ENCODE measurements at places on chromosomes 2 and 18. TPM values are rescaled to one million over a fixed set of nuclear protein-coding genes. Genes with fewer than 3 reads are reported as not detected.
A peak's percentile ranks its signal among the peaks of the same experiment; 100 is the strongest.

- H3K36me3 ChIP-seq, result no peaks in the 10 kb centered on the region
- no peaks in the 10 kb centered on the region for H3K27me3 ChIP-seq
- peak overlapping the region; percentile 80 for H3K27ac ChIP-seq
- DNase-seq, result no peak
- H3K4me1 ChIP-seq, result peaks cover 27% of the 10 kb centered on the region
Observed at GRCh38 chr18:77161383-77161782, 28.8 kb upstream of the MBP start.

GRCh38 chr18:48040457-48041110 lies 110.1 kb upstream of the SMAD2 start:
- no peak overlapping the region for H3K27ac ChIP-seq
- peaks cover 5% of the 10 kb centered on the region for H3K27me3 ChIP-seq
- DNase-seq, result no peak
- no peaks in the 10 kb centered on the region for H3K36me3 ChIP-seq
- no peaks in the 10 kb centered on the region for H3K4me1 ChIP-seq
- H3K4me3 ChIP-seq, result no peak overlapping the region

The SERPINB3 gene
- polyA plus RNA-seq, result 3.8 TPM

DNA sequence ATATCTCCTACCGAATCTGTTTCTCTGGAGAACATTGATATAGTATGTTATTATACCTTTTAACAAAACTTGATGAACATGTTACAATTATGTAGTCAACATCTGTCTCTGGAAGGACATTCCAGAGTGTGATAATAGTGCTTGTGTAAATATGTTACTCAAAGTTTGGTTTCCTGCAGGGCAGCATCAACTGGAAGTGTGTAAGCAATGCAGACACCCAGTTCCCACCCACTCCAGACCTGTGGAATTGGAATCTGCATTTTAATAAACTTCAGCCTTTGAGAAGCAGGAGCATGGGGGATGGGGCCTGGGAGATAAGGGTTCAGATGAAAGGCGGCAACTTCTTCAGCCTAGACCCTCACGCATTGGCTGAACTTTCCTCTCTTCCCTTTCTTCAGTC lies 398.9 kb downstream of the RND3 start:
- H3K27ac ChIP-seq, result no peak overlapping the region
- H3K27me3 ChIP-seq, result no peaks in the 10 kb centered on the region

GRCh38 chr2:42638080-42638784 lies 69.8 kb downstream of the MTA3 start:
- H3K36me3 ChIP-seq, result no peaks in the 10 kb centered on the region
- H3K4me3 ChIP-seq, result no peak overlapping the region
- DNase-seq, result no peak
- no peaks in the 10 kb centered on the region for H3K4me1 ChIP-seq
- no peaks in the 10 kb centered on the region for H3K27me3 ChIP-seq
- no peak overlapping the region for H3K27ac ChIP-seq

DNA sequence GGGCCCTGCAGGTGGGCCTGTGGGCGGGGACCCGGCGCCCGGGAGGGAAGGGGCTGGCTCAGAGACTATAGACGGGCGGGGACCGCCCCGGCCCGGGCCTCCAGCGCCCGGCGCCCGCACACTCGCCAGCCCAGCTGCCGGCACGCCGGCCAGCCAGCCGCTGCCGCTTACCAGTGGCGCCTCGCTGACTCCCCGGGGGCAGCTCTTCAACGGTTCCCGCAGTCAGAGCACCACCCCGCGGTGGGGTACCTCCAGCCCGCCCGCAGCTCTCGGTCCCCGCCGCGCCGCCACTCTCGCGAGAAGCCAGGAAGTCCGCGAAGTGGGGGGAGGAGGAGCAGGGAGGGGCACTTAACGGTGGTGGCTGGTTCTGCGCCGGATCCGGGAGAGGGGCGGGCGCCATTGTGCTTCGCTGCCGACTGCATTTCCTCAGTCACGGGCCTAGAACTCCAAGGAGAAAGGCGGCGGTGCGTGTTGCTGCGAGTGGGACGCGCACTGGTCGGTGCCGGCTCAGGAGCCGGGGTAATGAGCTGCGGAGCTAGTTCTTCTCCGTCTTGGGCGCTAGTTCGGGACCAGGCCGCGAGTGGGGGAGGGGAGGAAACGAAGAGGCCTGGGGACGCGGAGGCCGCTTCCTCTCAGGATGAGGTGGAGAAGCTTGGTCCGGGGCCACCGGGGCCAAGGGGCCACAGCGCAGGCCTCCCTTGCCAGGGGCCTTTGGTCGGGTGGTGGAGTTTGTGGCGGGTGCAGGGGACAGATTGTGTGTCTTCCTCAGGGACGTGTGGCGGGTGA lies at the start of gene MARCHF7:
MARCHF7 (plus strand) TSS at position 364 of the 786 bp plus-strand sequence. CDS start 16,517 bp downstream, outside the sequence.
- H3K27me3 ChIP-seq, result no peaks in the 10 kb centered on the region
- DNase-seq, result no peak
- H3K36me3 ChIP-seq, result peaks cover 2% of the 10 kb centered on the region

DNA sequence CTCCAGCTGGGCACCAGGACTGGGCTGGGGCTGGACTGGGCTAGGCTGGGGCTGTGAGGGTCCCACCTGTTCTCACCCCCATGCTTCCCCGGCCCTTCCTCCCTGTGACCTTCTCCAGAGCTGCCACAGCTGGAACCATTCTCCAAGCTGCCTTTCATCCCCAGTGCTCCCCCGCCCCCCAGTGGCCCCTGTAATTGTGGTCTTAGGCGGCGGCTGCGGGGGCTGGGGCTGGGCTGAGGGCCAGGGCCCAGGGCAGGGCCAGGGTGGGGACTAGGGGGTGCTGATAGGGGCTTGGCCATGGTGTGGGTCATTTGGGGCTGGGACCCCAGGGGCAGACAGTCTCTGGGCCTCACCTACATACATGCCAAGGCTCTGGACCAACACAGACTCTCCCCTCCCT lies 2.8 kb upstream of the WNT10A start:
- no peak overlapping the region for H3K27ac ChIP-seq
- no peak for DNase-seq
- H3K4me3 ChIP-seq, result no peak overlapping the region
- H3K4me1 ChIP-seq, result peaks cover 30% of the 10 kb centered on the region

- no peak overlapping the region for H3K4me3 ChIP-seq
- H3K36me3 ChIP-seq, result no peaks in the 10 kb centered on the region
- H3K27ac ChIP-seq, result no peak overlapping the region
Observed at GRCh38 chr2:8487461-8487932, 194.4 kb upstream of the ID2 start.

DNA sequence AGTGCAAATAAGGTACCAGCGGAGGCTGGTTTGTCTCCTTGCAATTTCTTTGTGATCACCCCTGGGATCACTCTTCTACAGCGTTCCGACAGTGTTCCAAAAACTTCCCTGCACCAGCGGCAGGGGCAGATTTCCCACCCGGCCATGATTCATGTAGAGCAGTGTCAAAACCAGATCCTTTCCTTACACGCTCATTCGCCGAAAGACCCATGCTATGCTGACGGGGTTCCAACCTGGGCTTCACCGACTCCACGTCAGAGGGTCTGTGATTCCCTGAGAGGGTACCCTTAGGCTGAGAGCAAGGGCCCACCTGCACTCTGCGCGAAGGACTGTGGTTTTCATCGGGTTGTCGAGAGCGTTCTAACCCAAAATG lies 423 bp upstream of the TTC27 start:
- no peak for DNase-seq
- H3K4me3 ChIP-seq, result peak overlapping the region; percentile 84
- H3K27ac ChIP-seq, result peak overlapping the region; percentile 88
- peaks cover 5% of the 10 kb centered on the region for H3K36me3 ChIP-seq
- H3K4me1 ChIP-seq, result peaks cover 8% of the 10 kb centered on the region
- H3K27me3 ChIP-seq, result no peaks in the 10 kb centered on the region

GRCh38 chr2:18932853-18933252 lies 343.5 kb upstream of the NT5C1B start:
- no peaks in the 10 kb centered on the region for H3K36me3 ChIP-seq
- no peak overlapping the region for H3K4me3 ChIP-seq
- DNase-seq, result no peak
- no peaks in the 10 kb centered on the region for H3K4me1 ChIP-seq
- no peak overlapping the region for H3K27ac ChIP-seq

DNA sequence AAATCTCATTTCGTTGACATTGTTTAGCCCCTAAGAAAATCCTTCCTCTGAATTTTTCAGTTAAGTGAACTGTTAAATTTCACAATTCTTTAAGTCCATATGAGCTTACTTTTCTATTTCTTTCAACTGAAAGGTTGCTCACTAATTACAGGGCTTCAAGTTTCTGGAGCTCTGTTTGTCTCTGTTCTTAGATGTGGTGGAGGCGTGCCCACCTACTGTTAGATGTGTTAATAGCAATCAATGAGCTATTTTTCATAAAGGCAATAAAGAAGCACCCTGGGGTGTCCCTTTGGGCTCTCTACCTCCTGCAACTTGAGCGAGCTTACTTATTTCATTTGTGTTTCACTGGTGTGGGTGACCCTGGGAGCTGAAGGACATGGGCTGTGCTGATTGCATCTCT lies 25.0 kb downstream of the CREG2 start:
- H3K27ac ChIP-seq, result no peak overlapping the region
- peaks cover 31% of the 10 kb centered on the region for H3K4me1 ChIP-seq
- H3K27me3 ChIP-seq, result no peaks in the 10 kb centered on the region
- H3K36me3 ChIP-seq, result no peaks in the 10 kb centered on the region
- H3K4me3 ChIP-seq, result no peak overlapping the region

DNA sequence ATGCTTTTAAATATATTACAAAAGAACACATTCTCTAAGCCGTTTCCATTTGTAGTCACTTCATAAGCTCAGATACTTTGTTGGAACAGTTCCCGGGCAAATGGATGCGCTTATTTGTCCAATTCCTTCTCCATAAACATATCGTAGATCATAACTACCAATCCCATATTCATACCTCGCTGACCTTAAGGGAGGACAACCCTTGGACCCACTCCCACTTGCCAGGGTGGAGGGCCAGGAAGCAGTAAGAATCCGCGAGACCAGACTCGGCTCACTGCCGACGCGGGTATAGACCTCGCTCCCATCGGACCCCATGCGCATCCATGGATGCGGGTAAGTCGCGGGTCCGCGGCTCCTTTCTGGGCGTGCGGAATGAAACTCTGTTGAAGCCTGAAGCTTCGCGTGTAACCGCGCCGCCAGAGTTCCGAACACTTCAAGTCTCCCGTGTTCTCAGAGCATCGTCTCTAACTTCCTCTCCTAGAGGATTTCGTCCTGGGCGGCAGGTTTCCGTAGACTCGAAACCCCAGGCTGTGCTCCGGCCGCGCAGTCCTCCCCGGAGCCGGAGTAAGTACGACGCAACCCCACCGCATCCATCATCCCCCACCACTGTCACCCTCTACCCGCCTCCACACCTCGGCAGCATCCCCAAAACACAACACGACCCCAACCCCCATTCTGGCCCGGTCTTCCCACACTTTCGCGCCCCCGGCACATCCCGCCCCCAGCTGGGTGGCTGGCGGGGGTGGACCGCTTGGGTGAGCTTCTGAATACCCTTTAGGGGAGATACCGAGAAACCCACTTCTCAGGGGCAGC lies 1.1 kb downstream of the DSC3 start:
- H3K27ac ChIP-seq, result peak overlapping the region; percentile 98
- no peaks in the 10 kb centered on the region for H3K27me3 ChIP-seq
- no peaks in the 10 kb centered on the region for H3K36me3 ChIP-seq
- H3K4me1 ChIP-seq, result peaks cover 60% of the 10 kb centered on the region

DNA sequence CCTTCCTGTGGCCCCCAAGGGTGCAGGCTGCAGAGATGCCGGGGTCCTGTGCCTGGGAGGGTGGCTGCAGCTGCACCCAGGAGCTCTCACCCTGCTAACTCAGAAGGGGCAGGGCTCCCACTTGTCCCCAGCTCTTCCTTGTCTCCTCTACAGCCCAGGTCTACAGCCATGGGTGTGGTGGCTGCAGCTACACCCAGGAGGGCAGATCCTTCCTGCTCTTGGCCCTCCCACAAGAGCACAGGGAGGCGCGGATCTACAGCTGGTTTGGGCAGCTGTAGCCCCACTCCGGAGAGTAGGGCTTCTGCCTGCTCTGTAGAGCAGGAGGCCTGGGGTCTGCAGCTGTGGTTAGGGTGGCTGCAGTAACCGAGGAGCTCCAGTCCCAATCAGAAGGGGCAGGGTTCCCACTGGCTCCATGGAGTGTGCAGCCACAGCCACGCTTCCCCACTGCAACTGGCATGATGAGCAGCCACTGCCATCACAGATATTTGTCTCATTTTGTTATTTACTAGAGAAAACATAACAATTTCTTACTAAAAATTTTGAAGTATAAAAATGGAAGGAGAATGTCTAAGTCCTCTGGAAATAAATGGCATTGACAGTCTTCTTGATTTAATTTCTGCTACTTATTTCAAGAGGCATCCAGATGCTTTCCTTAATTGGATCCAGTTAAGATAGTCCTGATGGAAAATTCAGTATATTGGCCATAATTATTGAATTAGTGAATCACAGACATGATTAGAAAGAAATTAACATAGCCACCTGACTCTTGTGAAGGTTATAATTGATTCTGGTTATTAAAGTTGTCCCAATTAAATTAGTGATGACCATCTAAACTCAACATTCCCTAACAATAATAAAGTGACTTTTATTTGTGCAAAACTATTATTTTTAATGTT lies 233.6 kb downstream of the KCNE4 start:
- no peak overlapping the region for H3K27ac ChIP-seq
- no peaks in the 10 kb centered on the region for H3K4me1 ChIP-seq
- no peaks in the 10 kb centered on the region for H3K36me3 ChIP-seq
- H3K4me3 ChIP-seq, result no peak overlapping the region

DNA sequence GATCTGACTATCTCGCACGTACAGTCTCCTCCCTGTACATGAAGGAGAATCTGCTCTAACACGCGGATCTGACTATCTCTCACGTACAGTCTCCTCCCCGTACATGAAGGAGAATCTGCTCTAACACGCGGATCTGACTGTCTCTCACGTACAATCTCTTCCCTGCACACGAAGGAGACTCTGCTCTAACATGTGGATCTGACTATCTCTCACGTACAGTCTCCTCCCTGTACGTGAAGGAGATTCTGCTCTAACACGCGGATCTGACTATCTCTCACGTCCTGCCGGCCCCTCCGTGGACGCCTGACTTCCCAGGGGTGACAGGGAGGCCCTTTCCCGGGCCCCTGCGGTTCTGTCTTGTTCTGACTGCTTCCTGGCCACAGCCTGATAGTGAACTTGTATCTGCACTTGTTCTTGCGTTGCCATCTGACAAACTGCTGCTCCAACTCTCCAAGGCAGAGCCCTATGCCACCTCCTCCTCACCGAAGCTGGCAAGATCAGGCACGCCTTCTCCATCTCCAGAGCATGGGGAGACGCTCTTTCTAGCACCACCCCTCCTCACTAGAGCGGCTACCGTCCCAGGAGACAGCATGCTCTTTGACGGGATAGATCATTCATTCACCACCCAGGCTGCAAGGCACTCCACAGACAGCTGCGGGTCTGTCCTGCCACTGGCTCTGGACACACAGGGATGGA lies 238.6 kb downstream of the TWIST2 start:
- peaks cover 7% of the 10 kb centered on the region for H3K27me3 ChIP-seq
- H3K4me1 ChIP-seq, result peaks cover 19% of the 10 kb centered on the region
- peak overlapping the region; percentile 31 for H3K27ac ChIP-seq
- H3K4me3 ChIP-seq, result no peak overlapping the region
- DNase-seq, result no peak

The LOXHD1 gene
- polyA plus RNA-seq, result not detected

GRCh38 chr2:239950144-239951128 lies 74.7 kb downstream of the NDUFA10 start:
- H3K4me1 ChIP-seq, result peaks cover 5% of the 10 kb centered on the region
- DNase-seq, result no peak
- H3K27ac ChIP-seq, result no peak overlapping the region
- H3K27me3 ChIP-seq, result no peaks in the 10 kb centered on the region

GRCh38 chr2:38719706-38720105 lies 31.5 kb downstream of the SRSF7 start:
- no peak overlapping the region for H3K27ac ChIP-seq
- no peaks in the 10 kb centered on the region for H3K27me3 ChIP-seq
- no peak overlapping the region for H3K4me3 ChIP-seq
